T-helper 1 cell treated with Interleukin-12 subunit alpha and Interleukin-12 subunit beta and Interleukin-4 antibody, amounts not matched to agents 30 ng/mL and 1 ng/mL, for 36 hours (primary cell): ENCODE measurements at places on chromosomes 1 and 21. TPM values are rescaled to one million over a fixed set of nuclear protein-coding genes. Genes with fewer than 3 reads are reported as not detected.

The ARHGAP30 gene
- total RNA-seq: 301 and 314 TPM in 2 replicates

The SLC1A7 gene
- total RNA-seq: not detected in 2 replicates

The LRRC71 gene
- total RNA-seq: not detected in 2 replicates

The TNFRSF4 gene
- 406 and 418 TPM in 2 replicates for total RNA-seq

The COL9A2 gene
- total RNA-seq: 23.9 and 24.0 TPM in 2 replicates

The AMIGO1 gene
- 1.1 and 1.2 TPM in 2 replicates for total RNA-seq

The TTC39A gene
- total RNA-seq: not detected in 2 replicates

The KISS1 gene
- total RNA-seq: not detected in 2 replicates

The SPRR1B gene
- total RNA-seq: not detected in 2 replicates

The CLDN19 gene
- not detected in 2 replicates for total RNA-seq

The CD1E gene
- total RNA-seq: not detected in 2 replicates

The ZSWIM5 gene
- total RNA-seq: 0.17 and 0.42 TPM in 2 replicates

The IQGAP3 gene
- total RNA-seq: 9.6 and 11.6 TPM in 2 replicates

The SLC35F3 gene
- 8.0 and 8.7 TPM in 2 replicates for total RNA-seq

The HNRNPCL4 gene
- not detected in 2 replicates for total RNA-seq

The CD164L2 gene
- not detected in 2 replicates for total RNA-seq

The KIF2C gene
- 70.5 and 74.9 TPM in 2 replicates for total RNA-seq

The MRTO4 gene
- total RNA-seq: 48.6 and 51.0 TPM in 2 replicates

The NPPA gene
- not detected in 2 replicates for total RNA-seq

The LIN28A gene
- not detected in 2 replicates for total RNA-seq

The YY1AP1 gene
- total RNA-seq: 81.0 and 82.8 TPM in 2 replicates

The CSMD2 gene
- total RNA-seq: not detected in 2 replicates

The DNAH14 gene
- 0.42 and 0.49 TPM in 2 replicates for total RNA-seq

The MYBPH gene
- not detected in 2 replicates for total RNA-seq

The GOLT1A gene
- not detected in 2 replicates for total RNA-seq

The MGST3 gene
- total RNA-seq: 49.5 TPM in 2 replicates

The NUP133 gene
- 37.5 and 38.8 TPM in 2 replicates for total RNA-seq

The CEP170 gene
- 42.7 and 43.2 TPM in 2 replicates for total RNA-seq

The TAGLN2 gene
- 411 and 422 TPM in 2 replicates for total RNA-seq

The OR2G6 gene
- not detected in 2 replicates for total RNA-seq

The PLEKHG5 gene
- 1.8 and 2.0 TPM in 2 replicates for total RNA-seq

The SPRR2E gene
- total RNA-seq: not detected in 2 replicates

The TNFRSF8 gene
- 53.8 and 54.5 TPM in 2 replicates for total RNA-seq

The PRKAA2 gene
- total RNA-seq: not detected in 2 replicates

The SLC19A1 gene
- total RNA-seq: 61.9 and 64.4 TPM in 2 replicates

The TESK2 gene
- total RNA-seq: 2.8 and 3.2 TPM in 2 replicates

The SLAMF6 gene
- total RNA-seq: 34.0 and 35.2 TPM in 2 replicates

The CGN gene
- 0.17 and 0.32 TPM in 2 replicates for total RNA-seq

The SPRR4 gene
- total RNA-seq: not detected in 2 replicates

The MX1 gene
- total RNA-seq: 368 and 375 TPM in 2 replicates

The SORT1 gene
- 6.2 and 7.7 TPM in 2 replicates for total RNA-seq
